Stimulated activated CD4-positive, alpha-beta T cell treated with anti-CD3 and anti-CD28 coated beads, Interleukin-4, amount 100 ng/mL, for 24 hours (primary cell): ENCODE measurements at places on chromosomes 4 and X.
A peak's percentile ranks its signal among the peaks of the same experiment; 100 is the strongest.

- DNase-seq: no peak
Measured at GRCh38 chr4:74578329-74578728, 133.4 kb downstream of the AREG start.

DNA sequence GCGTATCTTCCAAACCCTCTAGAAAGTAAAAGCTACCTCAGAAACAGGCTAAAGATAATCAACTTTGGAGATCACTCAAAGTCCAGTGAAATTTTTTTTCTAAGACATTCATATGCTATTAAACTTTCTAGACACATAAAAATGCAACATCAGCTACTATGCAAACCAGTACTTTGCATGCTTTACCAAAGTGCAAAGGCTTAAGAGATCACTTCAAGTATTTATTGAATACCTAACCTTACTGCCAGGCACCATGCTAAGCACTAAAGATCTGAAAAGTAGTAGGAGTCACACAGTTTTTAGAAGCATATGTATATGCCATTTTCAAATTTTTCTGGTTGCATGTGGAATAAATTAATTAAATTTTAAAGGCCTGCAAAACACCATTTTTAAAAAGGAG, 115.8 kb downstream of the THOC2 start:
- DNase-seq: no peak

- DNase-seq: no peak
Measured at GRCh38 chr4:23866450-23867075, 23.3 kb downstream of the PPARGC1A start.

- no peak for DNase-seq
Measured at GRCh38 chrX:45781901-45782553, 581.4 kb upstream of the DIPK2B start.

- no peak for DNase-seq
Measured at GRCh38 chr4:89420507-89420906, 112.9 kb upstream of the GPRIN3 start.

DNA sequence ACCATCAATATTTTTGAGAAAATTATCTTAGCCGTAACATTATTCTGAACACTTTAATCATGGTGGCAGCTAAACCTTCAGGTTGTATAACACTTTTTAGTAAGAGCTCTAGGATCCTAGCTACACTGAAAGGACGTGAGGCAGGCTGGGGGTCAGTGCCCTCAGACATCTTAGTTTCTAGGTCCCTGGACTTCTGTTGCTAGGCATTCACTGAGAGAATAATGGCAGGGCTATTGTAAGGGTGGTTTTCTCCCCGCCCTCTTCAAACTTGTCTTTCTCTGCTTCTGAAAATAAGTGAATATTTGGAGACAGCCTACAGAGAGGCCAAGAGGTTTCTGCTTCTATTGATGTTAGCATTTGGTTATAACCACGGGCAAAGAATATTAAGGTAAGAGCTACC, 15.4 kb upstream of the MMRN1 start:
- no peak for DNase-seq

GRCh38 chrX:37846934-37847732, at the start of gene DYNLT3:
TSS of gene DYNLT3 (minus strand) at chrX:37847571. CDS start at chrX:37847510, 61 bp downstream.
- peak; percentile 76 for DNase-seq

- no peak for DNase-seq
Measured at GRCh38 chr4:51859476-51860031, 16.6 kb downstream of the DCUN1D4 start.

DNA sequence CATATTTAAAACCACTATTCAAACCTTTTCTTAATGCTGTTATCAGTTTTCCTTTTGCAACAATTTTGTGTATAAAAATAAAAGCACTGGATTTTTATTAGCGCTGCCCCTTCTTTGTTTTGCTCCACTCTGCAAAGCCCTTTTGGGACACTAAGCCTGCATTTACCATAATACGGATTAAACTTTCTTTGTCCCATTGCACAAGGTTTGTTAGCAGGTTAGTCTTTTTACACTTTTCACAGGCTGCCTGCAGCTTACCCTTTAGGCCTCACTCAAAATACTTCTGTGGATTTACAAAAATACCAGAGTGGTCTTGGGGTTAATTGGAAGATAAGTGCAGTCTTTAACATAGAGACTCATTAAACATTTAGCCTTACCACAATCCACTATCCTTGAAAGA, 35.7 kb upstream of the MAB21L2 start:
- DNase-seq: no peak

GRCh38 chr4:55671667-55672066, 35.6 kb upstream of the NMU start:
- DNase-seq: no peak
